Adrenal gland (tissue), 19 donors: ENCODE measurements at places on chromosomes 11 and 22. TPM values are rescaled to one million over a fixed set of nuclear protein-coding genes. Genes with fewer than 3 reads are reported as not detected.

Gene MAP6
- total RNA-seq = 12.0 TPM

Gene OR8D4
- not detected for total RNA-seq

Gene LYVE1
- total RNA-seq = 530 TPM

Gene CSF2RB
- total RNA-seq = 5.1 TPM

Gene TMEM151A
- total RNA-seq = 1.3 TPM

Gene BTBD18
- total RNA-seq = not detected

- DNase-seq = no peak
Observed at GRCh38 chr11:43908191-43908590, 27.6 kb downstream of the ALKBH3 start.

DNA sequence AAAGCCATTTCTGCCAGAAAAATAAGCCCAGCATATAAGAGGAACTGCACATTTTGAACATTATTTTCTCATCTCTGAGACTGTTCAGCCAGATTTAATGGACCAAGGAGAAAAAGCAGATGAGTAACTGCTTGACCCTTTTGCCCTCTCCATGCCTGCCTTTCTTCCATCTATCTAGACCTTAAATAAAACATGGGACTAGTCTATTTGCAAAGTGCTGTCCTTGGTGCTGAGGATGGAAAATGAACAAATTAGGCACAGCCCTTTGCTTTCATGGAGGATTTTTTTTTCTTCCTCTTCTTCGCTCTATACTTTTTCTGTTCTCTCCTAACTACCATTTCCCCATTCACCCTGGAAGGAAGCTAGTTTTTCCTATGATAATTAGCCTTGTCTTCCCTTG is 361.3 kb downstream of the GRM5 start:
- no peak for DNase-seq

GRCh38 chr11:77175869-77176539 is 48.0 kb downstream of the MYO7A start:
- DNase-seq = peak; percentile 86

- peak; percentile 93 for DNase-seq
Observed at GRCh38 chr11:86592659-86593451, 79.6 kb downstream of the ME3 start.

DNA sequence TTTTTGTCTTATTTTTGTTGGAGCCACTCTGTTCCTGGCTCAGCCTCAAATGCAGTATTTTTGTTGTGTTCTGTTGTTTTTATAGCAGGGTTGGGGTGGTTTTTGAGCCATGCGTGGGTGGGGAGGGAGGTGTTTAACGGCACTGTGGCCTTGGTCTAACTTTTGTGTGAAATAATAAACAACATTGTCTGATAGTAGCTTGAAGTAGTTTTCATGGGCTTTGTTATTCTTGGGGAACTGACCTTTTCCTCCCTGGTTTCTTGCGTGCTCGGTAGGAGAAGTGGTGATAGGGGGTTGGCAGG is 6.0 kb upstream of the MCM5 start:
- DNase-seq = no peak

DNA sequence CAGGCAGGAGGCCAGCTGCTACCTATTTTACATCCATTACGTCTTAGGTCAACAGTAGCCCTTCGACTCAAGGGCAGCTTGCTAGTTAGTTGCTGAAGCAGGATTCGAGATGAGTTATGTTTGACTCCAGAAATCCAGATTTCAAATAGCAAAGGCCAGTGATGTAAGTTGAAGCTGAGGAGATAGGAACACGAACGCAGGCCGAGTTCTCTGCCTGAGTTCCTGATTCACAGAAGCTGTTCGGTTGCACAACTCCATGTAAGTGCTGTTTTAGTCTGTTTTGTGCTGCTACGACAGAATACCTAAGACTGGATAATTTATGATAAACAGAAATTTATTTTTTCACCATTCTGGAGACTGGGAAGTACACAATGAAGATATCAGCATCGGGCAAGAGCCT is 111.2 kb downstream of the SLC1A2 start:
- DNase-seq = no peak

DNA sequence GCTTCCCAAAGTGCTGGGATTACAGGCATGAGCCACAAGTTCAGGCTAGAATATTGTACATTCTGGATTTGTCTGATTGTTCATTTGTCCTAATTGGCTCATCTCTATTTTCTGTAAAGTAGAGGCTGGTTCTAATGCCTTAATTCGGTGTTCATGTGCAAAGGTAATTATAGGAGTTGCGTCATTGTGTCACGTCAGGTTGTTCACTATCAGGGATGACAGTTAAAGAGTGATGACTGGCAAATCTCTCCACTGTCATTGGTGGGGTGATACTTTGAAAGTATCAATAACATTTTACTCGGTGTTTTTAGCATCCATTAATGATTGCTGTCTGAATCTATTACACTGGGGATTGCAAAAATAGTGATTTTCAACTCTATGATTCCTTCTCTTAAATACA is 103.5 kb downstream of the HIPK3 start:
- DNase-seq = no peak

GRCh38 chr11:69358398-69359020 is 64.6 kb downstream of the MYEOV start:
- DNase-seq = no peak

DNA sequence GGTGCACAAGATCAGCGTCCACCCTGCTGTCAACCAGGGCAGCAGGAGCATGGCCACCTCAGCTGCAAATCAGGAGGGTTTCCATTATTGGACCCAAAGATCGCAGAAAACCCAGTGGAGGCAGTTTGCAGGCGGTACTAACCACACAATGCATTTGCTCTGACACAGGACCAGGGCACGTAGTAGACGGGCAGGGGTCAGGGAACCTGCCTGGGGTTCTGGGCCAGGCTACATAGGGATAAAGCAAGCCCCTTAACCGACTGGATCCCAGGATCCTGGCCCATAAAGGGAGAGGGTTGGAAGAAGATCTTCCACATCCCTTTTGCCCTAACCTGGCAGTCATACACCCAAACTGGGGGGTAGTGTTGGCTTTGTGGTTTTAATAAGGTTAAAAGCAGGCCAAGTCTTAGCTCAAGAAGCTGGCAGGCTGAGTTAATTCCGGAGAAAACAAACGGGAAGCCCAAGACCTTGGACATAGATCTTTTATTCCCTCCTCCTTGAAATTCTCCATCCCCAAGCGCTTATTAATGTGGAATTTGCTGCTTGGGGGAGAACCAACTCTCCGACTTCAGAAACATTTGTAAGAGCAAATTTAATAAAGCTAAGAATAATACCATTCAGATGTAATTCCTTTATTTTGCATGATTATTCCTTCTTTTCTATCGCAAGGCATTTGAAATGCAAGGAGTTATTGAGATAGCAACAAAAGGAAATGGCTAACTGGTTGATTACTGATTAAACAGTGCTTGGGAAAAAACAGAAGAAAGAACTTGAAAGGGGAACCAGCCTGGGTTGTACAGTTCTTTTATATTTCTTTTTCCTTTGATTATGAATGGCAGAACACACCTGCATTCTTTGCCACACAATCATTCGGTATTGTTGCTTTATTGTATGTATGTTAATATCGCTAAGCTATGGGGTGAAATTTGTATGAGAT is 6.3 kb upstream of the ARHGAP8 start:
- no peak for DNase-seq

GRCh38 chr11:86990515-86990914 is 35.3 kb upstream of the FZD4 start:
- no peak for DNase-seq

- no peak for DNase-seq
Observed at GRCh38 chr11:7021318-7021717, 1.0 kb downstream of the NLRP14 start.

GRCh38 chr22:48234011-48234410 is 1471.6 kb downstream of the TBC1D22A start:
- no peak for DNase-seq

DNA sequence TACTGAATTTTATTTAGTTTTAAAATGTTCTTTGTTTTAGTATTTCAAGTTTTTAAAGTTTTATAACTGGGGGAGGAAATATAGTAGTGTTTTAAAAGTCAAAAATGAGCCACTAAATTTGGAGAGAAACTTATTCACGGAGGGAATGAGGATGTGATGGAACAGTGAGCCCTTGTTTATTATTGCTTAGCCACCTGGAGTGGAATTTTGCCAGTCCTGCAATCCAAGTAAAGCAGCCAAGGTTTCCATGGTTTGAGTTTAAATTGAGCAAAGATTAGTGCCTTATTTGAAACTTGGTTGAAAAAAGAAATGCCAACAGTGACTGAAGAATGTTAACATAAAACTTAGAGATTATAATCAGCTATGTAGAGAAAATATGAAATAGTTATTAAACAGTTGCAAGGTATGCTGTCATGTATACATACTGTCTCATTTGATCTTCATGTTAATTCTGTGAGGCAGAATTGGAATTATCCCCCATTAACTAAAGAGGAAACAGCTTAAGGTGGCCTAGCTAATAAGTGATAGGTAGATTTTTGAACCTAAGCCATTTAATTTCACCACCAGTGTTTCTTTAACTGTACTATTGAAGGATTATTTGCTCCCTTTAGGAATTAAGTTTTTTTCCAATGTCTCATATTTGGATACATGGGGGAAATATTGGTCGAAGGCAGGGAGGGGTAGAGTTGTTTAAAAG is 36.4 kb downstream of the SWAP70 start:
- no peak for DNase-seq

GRCh38 chr22:22195265-22196017 is 49.1 kb upstream of the VPREB1 start:
- peak; percentile 71 for DNase-seq

DNA sequence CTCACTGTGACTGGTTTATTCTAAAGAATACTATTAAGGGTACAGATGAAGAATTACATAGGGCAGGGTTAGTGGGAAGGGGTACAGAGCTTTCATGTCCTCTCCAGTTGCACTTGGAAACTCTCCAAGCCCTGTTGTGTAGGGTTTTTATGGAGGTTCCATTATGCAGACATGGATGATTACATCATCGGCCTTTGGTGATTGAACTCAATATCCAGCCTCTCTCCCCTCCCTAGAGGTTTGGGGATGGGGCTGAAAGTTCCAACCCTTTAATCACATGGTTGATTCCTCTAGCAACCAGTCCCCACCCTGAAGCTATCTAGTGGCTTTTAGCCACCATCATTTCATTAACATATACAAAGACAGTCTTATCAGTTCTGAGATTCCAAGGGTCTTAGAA is 472.6 kb downstream of the BUD13 start:
- no peak for DNase-seq

DNA sequence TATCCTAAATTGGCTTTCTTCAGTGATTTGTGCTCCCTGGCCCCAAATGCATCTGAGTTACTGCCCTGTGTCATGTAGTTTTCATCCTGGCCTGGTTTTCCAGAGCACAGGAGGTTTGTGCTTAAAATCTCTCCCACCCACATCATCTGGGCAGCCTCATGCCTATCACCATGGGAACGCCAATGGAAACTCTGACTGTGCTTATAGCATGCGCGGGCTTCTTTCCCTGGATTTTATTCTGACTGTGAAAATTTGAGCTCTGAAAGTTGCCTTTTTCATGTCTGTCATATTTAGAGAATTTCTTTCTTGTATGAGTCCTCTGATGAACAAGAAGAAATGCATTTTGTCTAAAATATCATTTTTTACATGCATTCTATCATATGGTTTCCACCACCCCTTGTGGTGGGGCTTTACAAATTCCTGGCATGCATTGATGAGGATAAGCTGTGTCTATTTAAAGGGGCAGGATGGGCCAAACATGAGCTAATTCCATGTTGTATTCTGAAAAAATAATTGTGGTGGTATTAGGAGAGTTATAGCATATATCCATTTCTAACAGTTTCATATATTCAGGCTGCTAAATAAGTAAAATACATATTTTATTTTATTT is 55.1 kb downstream of the IRAG1 start:
- no peak for DNase-seq

- no peak for DNase-seq
Observed at GRCh38 chr11:12103411-12104225, 6.8 kb upstream of the MICAL2 start.

DNA sequence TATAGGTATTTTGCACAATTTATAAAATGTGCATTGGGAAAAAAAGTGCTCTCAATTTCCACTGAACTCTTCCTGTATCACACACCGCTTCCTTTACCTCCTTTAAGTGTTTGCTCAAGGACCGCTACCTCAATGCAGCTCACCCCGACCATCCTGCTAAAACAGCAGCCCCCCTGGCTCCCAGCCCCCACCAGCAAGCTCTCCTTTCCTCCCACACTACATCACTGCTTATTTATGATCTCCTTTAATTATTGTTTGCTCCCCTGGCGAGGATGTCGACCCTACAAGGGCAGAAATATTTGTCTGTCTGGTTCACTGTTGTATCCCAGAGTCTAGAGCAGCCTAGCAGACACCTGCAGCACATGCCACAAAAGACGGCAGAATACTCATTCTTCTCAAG is 10.0 kb downstream of the SHANK2 start:
- no peak for DNase-seq

DNA sequence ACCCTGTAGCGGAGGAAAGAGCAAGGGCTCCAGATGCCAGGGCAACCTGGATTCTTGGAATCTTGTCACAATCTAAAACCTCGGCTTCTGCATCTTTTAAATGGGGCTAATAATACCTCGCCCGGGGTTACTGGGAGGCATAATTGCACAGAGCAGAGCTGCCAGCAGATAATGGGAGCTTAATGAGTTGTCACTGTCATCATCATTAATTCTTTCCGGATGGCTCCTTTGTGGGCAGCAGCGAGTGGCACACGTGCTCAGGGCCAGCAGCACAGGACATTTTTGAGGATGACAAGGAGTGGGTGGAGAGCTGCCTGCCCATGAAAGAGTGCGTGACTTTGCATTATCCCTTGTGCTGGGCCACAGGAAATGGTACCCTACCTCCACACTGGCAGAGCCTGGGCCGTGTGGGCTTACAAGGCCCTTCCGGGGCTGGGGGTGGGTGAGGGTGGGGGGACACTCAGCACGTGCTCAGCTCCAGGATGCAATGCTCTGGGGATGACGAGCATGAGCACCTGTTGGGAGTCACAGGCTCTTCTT is 5.7 kb downstream of the PDGFB start:
- DNase-seq = no peak

DNA sequence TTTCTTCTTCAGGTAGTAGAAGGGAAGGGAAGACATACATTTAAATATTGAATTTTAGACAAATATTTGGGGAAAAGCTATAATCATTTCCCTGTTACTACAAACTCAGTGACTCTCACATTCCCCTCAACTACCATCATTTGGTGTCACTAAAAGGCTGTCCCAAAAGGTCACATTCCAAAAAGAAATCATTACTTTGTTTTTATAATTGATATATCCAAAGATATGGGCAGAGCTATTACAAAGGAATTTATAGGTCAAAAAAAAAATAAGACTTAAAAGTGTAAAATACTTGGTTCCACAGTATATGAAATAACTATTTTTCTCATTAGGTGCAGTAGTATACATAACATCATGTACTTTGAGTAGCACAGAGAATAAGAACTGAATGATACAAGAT is 751.4 kb downstream of the KCNA4 start:
- no peak for DNase-seq

- DNase-seq = no peak
Observed at GRCh38 chr11:119055901-119056300, 1.1 kb downstream of the HYOU1 start.

DNA sequence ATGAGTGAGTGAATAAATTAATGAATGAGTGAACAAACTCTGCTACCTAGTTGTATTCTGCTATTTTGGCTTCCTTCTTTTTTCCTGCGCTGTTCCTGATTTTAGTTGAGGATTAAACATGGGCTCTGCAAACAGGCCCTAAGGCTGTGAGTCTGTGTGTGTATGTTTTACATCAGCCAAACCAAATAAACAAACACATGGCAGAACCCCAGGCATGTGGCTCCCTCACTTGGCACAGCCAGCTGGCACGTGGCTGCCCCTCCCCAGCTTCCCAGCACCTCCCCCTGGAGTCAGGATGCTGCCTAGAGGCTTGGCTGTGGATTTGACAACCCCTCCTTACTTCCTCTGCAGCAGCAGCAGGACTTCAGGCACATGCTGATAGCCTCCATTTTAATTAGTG is 593.2 kb downstream of the INSC start:
- peak; percentile 78 for DNase-seq

GRCh38 chr11:32353884-32354283 is 81.5 kb downstream of the WT1 start:
- no peak for DNase-seq
